Eye (tissue), 1 donor: ENCODE measurements at places on chromosomes 7 and 10.

- no peak for DNase-seq
Measured at GRCh38 chr7:115582956-115583355, 447.6 kb downstream of the TFEC start.

GRCh38 chr7:132705146-132705545 is 128.9 kb upstream of the PLXNA4 start:
- no peak for DNase-seq

DNA sequence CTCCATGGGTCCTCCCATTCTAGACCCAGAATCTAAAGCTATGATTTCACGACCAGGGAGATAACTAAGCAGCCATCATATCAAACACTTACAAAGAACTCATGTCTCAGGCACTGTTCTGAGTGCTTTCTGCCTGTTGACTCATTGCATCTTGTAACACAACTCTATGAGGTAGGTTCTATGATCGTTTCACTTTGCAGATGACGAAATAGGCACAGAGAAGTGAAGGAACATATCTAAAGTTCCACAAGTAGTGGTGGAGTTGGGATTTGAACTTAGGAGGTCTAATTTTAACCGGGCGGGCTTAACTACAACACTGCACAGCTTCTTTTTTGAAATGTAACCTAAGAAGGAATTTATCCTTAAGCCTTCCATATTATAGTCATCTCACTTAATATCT is 2.9 kb downstream of the RBP4 start:
- DNase-seq, result no peak

DNA sequence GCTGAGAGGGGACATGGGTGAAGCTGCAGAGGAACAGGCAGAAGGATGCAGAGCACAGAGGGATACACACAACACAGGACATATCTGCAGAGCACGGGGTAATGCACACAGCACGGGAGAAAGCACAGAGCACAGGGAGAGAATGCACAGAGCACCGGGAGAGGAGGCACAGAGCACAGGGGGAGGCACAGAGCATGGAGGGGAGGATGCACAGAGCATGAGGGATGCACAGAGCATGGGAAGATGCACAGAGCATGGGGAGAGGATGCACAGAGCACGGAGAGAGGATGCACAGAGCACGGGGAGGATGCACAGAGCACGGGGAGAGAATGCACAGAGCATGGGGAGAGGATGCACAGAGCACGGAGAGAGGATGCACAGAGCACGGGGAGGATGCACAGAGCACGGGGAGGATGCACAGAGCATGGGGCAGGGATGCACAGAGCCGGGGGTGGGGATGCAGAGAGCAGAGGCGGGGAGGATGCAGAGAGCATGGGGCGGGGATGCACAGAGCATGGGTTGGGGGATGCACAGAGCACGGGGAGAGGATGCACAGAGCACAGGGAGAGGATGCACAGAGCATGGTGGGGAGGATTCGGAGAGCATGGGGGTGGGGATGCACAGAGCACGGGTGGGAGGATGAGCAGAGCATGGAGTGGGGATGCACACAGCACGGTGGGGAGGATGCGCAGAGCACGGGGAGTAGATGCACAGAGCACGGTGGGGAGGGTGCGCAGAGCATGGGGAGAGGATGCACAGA is 230.0 kb downstream of the ADAM12 start:
- no peak for DNase-seq

DNA sequence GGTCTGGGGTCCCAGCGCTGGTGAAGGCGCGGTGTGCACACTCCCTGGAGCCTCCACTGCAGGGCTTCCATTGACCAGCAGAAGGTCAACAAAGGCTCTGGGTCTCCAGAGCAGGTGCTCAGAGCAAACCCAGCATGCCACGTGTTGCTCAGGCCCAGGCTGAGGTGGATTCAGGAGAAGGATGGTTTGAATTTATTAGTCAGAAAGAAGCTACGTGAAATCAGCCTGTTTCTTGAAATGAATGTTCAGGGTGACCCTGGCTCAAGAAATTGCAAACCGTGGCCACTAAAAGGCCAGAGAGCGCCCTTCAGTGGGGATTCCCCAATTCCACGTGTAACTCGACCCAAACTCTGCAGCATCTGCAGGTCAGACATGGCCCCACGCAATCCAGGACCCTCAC is 82.7 kb upstream of the PFKP start:
- DNase-seq, result no peak

DNA sequence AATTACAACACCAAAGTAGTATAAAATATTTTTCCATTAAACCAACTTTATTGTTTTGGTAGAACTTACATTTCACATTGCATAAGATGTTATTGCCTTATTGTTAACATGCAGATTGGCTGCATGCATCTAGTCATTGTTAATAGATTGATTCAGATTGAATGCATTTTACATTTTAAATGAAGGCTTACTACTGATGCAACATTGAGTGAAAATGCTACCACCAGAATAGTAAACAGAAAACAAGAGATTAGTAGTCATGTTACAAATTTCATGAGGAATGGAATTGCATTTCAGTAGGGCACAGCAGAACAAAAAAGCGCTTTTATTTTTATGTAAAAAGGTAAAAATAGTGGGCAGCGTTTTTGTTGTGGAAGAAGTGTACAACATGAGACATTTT is 298.3 kb downstream of the ARL4A start:
- no peak for DNase-seq

DNA sequence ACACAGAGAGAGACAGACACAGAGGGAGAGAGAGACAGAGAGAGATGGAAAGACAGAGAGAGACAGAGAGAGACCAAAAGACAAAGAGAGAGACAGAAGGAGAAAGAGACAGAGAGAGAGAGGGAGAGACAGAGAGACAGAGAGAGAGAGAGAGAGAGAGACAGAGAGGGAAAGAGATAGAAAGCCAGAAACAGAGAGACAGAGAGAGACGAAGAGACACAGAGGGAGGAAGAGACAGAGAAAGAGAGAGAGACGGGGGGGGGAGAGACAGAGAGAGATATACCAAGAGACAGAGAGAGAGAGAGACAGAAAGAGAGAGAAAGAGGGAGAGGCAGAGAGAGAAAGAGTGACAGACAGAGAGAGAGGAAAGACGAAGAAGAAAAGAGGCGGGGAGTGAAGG is 10.2 kb downstream of the VSTM4 start:
- no peak for DNase-seq

DNA sequence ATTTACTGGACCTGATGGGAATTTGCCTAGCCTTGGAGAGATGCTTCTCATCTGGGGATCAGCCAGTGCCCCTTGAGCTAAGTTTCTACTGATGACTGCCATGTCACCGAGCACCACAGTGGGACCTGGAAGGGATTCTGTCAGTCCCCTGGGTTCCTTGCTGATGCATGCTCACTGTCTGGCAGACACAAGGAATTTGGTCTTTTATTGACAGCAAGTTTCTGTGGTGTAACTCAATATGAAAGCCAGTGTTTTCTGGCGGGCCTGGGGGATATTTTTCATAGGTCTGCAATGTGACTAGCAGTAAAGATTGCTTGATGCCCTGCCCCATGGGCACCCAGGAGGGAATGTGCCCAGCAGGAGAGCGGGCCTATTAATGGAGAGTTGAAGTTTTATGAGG is 30.7 kb downstream of the MAP3K8 start:
- no peak for DNase-seq

GRCh38 chr7:44963364-44964290 is 15.2 kb downstream of the MYO1G start:
- no peak for DNase-seq

GRCh38 chr10:35674843-35675242 is 32.7 kb upstream of the FZD8 start:
- DNase-seq, result no peak

DNA sequence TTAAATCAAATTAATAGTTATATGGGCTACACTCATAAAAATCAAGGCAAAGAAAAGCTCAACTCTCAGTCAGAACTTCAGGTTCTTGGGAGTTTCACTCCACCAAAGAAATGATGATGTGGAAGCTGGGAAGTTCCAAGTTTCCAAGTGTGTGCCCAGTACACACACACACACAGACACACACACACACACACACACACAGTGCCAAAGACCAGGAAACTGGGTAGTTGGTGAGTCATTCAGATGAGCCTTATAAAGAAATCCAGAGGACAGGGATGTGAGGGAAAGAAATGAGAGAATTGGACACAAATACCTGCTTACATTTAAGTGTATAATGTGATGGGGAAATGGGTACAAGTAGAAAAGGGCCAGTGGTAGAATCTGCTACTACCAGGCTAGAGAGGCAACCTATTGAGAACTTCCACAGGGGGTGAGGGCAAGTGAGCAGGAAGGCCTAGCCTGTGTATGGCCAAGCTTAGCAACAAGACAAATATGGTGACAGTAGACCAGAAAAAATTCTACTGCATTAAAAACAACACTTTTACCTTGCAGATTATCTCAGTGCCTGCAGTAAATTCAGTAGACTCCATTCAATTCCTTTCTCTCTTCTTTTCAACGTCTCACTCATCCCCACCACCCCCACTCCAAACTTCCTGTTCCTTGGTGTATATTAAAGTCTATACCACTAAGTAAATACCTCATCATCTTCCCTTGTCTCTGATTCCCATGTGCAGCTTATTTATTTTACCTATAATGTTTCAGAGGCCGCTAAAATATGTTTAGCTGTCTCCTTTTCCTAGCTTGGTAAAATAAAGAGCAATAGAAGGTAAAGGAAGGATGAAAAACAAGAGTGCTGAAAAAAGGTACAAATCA is 95.0 kb downstream of the CABCOCO1 start:
- DNase-seq, result no peak

GRCh38 chr7:17041324-17041723 is 159.5 kb upstream of the AGR3 start:
- DNase-seq, result peak; percentile 56

DNA sequence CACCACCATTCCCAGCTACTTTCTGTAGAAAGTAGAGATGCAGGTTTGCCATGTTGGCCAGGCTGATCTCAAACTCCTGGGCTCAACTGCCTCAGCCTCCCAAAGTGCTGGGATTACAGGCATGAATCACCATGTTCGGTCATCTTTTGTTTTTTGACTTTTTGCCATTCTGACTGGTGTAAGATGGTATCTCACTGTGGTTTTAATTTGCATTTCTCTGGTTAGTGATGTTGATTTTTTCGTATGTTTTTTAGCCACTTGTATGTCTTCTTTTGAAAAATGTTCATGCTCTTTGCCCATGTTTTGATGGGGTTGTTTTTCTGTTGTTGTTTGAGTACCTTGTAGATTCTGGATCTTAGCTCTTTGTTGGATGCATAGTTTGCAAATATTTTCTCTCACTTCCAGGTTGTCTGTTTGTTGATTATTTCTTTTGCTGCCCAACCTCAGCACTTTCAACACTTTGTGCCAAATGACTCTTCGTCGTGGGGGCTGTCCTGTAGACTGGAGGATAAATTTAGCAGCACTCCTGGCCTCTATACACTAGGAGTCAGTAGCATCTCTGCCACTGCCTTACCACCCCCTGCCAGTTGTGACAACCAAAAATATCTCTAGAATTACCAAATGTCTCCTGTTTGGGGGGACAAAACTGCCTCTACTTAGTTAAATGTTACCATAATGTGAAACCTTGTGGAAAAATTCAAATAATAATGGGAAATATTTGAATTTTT is 6.5 kb upstream of the CPED1 start:
- DNase-seq, result no peak

DNA sequence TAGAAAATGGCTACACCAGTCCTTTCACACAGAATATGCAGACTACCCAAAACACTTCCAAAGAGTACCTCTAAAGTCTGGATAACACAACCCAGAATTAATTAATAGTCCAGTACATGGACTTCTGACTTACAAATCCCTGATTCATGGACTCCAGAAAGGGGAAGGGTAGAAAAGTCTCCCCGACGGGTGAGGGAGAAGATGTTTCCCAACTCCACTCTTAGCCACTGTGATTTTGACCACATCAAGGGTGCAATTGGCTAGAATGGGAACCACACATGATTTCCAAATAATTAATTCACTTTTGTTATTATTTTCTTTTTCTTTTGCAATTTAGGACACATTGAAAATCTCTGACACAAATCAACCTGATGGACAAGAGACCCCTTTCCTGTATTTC is 1.4 kb downstream of the TMEM130 start:
- DNase-seq, result no peak

DNA sequence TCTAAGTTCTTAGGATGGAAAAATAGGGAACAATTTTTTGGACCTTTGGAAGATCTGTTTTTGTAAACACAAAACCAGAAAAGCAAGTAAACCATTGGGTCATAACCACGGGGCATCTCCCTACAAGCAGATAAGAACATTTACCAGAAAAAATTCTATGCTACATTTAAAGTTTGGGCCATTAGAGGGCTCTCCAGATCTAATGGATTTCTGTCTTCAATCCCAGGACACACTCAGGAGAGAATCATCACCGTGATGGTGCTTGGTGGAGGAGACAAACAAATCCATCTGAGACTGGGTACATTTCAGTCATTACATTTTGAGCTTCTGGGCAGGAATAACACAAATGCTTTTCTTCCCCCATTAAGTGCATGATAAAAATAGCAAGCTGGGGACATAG is 178.4 kb upstream of the TARP start:
- peak; percentile 40 for DNase-seq

- DNase-seq, result peak; percentile 45
Measured at GRCh38 chr10:92689663-92690210, at the start of gene HHEX. TSS of gene HHEX (plus strand) at chr10:92689955. CDS start at chr10:92689987, 32 bp downstream.

DNA sequence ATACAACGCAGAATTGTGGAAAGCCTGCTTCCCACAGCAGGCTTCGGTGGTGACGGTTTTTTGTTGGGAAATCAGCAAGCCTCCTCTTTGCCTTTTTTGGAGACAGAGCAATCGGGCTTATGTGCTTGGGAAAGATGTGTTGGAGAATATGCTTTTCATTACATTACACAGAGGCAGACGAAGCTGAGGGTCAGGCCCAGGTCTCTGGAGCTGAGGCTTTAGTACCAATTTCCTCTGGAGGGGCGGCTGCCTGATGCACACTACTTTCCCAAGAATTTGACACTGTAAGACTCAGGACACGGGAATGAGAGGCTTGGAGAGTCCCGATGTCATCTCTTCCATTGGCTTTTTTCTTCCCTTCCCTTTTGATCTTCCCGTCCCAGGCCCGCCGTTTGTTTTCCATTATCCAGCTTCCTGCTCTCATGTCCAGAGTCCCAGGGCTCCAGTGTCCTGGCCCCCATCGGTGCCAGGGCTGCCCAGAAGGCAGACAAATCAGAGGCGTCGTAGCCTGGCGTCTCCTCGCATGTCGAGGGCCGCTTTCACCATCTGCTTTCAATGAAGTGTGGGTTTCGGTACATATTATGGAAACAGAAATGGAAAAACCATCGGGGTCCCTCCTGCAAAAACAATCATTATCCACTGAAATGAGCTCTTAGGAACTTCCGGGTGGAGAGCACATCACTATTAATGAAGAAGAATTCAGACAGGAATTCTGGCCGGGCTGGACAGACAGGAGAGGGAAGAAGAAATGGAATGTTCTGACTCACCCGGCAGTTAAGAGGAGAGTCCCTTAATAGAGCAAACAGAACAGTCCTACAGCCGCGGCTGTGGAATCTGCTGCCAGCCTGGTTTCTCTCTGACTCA is 123.0 kb upstream of the JCAD start:
- DNase-seq, result peak; percentile 69

GRCh38 chr10:121607310-121608055 is 9.2 kb upstream of the FGFR2 start:
- DNase-seq, result no peak

- peak; percentile 51 for DNase-seq
Measured at GRCh38 chr7:94451187-94451586, 56.5 kb downstream of the COL1A2 start.

GRCh38 chr7:17557251-17557671 is 258.8 kb downstream of the AHR start:
- no peak for DNase-seq
